Stimulated activated CD8-positive, alpha-beta memory T cell treated with anti-CD3 and anti-CD28 coated beads, Interleukin-7, amount 100 ng/mL, for 1 hour (primary cell): ENCODE measurements at places on chromosomes 2 and 18.

GRCh38 chr2:29700560-29700959, 220.8 kb downstream of the ALK start:
- DNase-seq: no peak

DNA sequence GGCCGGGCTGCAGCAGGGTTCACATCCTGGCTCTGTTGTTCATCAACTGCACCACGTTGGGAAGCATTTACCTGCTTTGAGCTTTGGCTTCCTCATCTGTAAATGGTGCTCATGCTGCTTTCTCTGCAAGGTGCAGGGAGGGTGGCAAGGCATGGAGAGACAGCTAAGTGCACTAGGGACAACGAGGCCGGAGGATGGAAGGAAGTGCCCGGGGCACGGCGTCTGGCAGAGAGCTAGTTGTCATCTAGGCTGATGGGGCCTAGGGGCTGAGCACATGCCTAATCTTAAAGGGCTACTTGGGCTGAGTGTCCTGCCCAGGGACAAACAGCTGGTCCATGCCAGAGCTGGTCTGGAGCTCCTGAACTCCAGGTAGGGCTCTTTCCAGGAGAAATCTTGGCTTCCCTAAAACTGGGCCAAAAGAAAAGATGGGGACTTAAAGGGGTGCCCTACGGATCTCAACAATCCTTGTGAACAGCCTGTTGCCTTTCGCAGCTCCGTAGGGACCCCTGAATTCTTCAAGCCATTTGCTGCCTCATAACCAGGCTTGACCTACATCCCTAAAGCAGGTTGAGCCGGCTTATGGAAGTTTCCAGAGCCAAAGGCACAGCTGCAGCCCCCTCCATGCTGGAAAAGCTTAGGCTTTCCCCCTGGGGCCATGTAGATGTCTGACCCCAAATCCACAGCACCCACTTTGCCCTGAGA, 130.8 kb downstream of the SMAD7 start:
- no peak for DNase-seq

- no peak for DNase-seq
Measured at GRCh38 chr2:129074298-129074920, 755.7 kb upstream of the HS6ST1 start.

DNA sequence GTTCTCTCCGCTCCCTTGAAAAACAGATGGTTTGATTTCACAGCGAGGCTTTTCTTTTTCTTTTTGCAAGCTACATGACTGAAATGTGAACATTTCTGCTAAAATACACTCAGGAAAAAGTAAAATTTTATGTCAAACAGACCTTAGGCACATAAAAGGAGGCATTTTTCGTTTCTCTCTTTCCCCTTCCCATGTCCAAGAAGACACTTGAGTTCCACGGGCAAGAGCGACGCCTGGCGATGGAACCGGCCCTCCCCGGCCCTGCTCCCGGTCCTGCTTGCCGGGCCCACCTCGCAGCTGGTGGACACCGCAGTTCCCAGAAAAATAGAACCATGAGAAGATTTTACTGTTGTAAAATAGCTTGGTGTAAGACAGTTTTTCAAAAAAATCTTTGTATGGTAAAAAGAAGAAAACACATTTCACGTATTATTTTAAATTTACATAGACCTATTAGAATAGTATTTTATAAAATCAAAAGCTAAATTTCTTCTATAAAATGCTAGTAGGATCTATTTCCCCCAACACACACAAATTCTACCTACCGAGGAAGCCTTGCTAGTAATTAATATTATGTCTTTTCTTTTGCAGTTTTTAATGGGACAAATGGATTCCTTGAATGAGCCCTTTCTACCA, 2.3 kb upstream of the ALKAL2 start:
- no peak for DNase-seq

GRCh38 chr2:160632084-160632975, 138.7 kb upstream of the RBMS1 start:
- no peak for DNase-seq

DNA sequence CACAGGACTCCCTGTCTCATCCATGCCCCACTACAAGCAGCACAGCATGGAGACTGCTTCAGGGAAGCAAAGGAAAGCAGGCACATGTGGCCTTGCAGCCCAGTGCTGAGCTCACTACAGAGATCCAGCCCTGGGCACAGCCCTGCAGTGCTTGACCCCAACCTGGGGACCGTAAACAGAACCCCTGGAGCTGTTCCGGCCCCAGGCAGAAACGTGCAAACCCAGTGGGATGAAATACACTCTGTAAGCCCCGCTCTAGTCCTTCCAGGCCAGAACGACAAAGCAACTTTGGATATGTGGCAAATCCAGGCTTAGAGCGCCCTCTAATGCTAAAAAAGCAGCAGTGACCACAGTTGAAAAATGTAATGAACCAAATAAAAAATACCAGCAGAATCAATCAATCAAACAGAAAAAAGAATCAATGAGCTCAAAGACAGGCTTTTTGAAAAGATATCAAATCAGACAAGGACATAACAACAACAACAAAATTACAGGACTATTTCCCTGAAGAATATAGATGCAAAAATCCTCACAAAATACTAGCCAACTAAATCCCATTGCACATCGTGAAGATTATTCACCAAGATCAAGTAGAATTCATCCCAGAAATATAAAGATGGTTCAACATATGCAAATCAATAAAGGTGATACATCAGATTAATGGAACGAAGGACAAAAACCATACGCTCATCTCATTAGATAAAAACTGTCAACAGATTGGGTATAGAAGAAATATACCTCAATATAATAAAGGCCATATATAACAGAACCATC, 45.6 kb downstream of the ZNF519 start:
- DNase-seq: no peak

DNA sequence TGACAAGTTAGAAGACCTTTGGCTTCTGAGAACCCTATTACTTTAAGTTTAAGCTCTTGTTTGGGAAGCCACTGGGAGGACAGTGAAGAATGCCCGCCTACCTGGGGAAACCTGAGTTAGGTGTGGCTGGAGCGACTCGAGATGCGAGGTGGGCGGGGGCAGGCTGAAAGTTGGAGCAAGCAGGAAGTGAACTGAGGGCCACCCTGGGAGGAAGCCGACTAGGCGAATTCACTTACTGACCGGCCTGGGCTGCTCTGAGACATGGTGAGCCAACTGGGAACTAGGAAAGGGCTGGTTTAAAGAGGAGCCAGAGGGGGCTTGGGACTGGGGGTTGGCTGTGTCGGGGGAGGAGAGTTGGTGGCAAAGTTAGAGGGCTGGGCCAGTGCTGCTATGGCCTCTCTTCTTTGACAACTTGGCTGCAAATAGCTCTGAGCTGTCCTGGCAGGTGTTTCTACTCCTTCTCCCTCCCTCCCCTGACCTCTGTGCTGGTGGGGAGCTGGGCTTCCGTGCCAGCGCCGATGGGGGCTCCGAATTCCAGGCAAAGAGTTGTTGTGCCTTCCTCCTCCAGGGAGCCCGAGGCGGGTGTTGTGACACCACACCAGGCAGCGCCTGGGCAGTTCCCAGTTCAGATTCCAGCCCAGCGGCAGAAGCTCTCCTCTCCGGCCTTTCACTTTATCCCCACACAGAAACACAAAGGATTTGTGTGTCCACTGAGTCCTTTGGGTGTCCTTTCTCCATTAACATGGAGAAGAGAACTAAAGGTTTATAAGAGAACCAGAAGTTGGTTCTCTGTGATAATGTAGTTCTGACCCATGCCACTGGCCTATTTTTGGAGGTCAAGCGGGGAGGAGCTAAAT, at the start of gene VAMP8:
Gene VAMP8 (plus strand): TSS at position 201 of the 857 bp plus-strand sequence. CDS start 61 bp downstream, at position 262.
- peak; percentile 41 for DNase-seq

DNA sequence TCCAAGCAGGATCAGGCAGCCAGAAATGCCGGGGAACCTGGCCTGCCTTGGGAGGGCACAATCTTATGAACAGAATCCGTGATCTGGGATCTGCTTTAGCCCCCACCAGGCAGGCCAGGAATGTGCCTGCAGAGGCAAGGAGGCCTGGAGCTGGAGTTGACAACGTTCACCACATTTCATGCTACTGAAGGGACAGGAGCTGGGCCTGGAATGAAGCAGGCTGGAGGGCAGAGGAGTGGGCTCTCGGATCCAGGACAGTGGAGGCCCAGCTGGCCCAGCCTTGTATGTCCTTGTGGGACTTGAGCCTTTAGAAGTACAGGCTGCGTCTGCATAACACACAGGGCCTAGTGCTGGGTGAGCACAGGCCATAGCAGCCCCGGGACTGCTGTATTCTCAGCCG, 91.8 kb downstream of the KLHL29 start:
- no peak for DNase-seq

DNA sequence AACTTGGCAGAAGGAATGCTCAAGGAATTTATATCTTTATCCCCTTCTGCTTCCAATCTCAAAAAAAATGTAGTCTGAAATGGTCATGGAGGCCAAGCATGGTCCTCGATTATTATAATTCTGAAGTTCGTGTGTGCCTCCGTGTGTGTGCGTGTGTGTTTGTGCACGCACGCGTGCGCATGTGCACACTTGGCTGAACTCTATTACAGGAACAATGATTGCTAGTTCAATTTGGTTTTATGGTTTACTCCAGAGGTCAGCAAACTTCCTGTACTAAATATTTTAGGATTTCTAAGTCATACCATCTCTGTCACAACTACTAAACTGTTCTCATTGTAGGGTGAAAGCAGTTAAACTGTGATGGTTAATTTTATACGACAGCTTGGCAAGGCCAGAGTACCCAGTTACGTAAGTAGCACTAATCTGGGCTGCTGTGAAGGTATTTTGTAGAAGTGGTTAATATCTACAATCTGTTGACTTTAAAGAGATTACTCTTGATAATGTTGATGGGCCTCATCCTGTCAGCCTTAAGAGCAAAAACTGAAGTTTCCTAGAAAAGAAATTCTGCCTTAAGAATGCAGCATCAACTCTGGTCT, 5.8 kb upstream of the MARCHF7 start:
- DNase-seq: no peak

- DNase-seq: no peak
Measured at GRCh38 chr2:180184506-180184905, 177.4 kb upstream of the CWC22 start.

DNA sequence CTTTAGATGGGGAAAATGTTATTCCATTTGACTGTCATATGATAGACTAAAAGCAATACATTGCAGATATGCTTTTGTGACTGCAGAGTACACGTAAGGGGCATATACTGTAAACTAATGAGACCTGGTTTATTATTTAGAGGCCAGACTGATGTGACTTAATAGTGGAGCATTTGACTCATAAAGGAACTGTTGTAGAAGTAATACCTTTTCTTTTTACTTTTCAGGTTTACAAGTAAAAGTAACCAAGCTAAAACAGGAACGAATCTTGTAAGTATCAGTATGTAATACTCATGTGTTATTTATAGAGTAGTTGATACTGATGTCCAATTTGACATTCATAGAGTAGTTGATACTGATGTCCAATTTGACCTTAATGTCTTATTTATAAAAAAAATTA, 13.1 kb downstream of the RBBP8 start:
- DNase-seq: no peak

DNA sequence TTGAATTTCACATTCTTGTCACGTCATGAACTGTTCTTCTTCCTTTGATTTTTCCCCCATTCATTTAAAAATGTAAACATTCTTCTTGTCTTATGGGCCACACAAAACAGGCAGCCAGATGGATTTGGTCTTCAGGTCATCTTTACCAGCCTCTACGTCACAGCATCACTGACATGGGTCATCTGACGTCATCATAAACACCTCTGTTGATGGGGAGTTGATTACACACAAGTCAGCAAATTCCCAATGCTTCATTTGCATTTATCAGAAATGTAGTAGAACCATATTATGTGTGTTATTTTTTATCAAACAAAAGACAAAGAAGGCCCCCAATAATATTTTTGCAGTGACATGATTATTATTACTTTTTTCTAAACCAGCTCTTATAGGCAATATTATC, 777.9 kb downstream of the DCC start:
- no peak for DNase-seq

- DNase-seq: no peak
Measured at GRCh38 chr18:54807303-54807702, 21.0 kb upstream of the RAB27B start.

- DNase-seq: no peak
Measured at GRCh38 chr2:234829074-234829455, 122.8 kb upstream of the SH3BP4 start.

DNA sequence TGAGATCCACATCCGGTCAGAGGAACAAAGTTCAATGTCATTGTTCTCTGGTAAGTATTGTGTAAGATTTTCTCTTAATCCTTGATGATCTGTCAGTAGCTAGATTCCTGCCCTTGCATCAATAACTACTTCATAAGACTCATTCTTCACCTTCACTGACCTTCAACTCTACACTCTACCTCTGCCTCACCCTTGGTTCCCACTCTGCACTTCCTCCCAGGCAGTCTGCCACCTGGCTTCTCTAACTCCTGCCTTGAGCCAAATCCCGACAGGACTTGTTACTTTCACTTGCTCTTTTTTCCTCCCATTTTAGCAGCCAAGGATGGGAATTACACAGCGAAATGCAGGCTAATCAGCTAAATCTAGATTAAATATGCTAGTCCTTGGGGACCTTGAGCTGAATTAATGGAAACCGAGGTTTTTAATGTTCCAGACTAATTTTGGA, 190.7 kb downstream of the DLGAP1 start:
- no peak for DNase-seq
